SK-MEL-5 (cell line): ENCODE measurements at places on chromosomes 7 and 10. TPM values are rescaled to one million over a fixed set of nuclear protein-coding genes. Genes with fewer than 3 reads are reported as not detected.

DNA sequence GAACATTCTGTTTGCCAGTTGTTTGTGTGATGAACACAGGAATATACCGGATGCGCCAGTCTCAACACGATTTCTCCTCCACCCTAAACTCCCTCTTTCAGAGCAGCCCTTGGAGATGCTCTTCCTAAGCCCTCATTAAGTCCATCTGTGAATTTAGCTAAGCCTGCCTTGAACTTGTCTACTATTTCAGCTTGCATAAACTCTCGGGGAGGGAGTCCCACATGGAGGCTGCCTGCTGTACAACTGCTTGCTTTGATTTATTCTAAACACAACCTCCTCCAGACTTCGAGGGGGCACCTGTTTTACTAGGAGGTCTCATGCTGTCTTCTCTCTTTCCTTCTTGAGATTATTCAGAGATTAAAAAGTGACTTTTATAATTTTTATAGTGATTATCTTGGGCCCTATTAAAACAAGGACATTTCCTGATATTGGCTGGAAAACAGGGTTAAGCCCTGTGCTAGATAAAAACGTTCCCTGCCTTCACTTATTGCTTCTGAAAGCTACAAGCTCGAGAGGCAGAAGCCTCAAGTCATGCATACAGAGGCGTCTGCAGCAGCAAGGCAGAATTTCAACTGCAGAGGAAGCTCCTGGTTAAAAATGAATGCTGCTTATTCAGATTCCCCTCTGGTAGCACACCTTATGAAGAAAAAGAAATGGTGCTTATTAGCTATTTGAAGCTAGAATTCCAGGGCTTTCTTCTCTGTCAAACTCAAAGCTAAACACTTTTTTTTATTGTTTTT is 174.3 kb downstream of the FANK1 start:
- no peak for DNase-seq

- DNase-seq: no peak
These were observed 57.5 kb downstream of the GLRX3 start for GRCh38 chr10:130193493-130194193.

Gene MMP21
- total RNA-seq: not detected in 2 replicates

- DNase-seq: no peak
These were observed 8.2 kb upstream of the MACC1 start for GRCh38 chr7:20225384-20225783.

DNA sequence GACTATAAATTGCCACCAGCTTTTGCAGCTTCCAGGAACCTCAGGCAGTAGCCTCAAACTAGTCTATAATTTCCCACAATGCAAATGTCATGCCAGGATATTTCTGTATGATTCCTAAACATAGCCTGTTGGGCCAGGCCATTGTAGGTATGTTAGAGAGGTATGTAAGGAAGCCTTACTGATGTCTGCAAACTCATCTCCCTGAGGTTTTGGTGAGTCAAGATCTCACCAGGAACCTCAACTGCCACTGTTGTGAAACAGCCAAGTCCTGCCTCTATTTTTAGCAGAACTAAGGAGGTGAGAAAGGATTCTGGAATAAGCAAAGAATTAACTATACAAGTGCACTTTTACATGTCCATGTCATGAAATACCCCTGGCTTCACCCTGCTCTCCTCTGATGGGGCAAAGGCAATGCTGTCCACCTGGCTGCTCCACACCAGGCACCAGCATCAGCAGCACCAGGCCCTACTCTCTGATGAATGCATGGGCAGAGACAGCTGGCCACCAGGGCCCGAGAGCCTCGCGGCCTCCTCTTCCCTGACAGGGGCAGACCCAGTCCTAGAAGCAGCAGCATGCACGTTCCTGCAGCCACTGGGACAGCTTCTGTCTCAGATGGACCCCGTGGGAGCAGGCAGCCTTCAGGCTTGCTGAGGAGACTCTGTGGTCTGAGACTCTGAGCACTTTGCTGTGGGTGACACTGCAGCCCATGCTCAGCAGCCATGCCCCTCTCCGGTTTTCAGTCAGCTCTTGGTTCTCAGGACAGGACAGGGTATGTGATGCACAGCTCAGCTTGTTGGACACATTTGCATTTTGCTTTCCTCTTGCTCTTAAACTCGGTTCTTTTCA is 147.3 kb downstream of the ZMYND11 start:
- no peak for DNase-seq

DNA sequence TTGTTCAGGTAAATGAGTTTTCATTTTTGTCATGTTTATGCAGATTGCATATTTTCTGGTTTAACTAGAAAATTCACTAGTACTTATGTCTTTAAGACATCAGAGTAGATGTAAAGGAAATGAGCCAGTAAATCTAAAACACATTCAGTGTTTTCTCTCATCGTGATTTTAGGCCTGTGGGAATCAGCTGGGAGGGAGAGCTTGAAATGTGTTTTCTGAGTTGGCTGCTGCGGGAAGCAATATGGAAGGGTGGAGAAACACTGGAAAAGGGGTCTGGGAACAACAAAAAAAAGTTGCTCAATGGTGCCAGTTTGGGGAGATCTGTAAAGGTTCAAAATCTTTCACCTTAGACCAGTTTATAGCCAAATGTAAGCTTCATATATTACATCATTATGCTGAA is 284.1 kb downstream of the POU6F2 start:
- no peak for DNase-seq

Gene PSPH
- 357 and 414 TPM in 2 replicates for total RNA-seq

DNA sequence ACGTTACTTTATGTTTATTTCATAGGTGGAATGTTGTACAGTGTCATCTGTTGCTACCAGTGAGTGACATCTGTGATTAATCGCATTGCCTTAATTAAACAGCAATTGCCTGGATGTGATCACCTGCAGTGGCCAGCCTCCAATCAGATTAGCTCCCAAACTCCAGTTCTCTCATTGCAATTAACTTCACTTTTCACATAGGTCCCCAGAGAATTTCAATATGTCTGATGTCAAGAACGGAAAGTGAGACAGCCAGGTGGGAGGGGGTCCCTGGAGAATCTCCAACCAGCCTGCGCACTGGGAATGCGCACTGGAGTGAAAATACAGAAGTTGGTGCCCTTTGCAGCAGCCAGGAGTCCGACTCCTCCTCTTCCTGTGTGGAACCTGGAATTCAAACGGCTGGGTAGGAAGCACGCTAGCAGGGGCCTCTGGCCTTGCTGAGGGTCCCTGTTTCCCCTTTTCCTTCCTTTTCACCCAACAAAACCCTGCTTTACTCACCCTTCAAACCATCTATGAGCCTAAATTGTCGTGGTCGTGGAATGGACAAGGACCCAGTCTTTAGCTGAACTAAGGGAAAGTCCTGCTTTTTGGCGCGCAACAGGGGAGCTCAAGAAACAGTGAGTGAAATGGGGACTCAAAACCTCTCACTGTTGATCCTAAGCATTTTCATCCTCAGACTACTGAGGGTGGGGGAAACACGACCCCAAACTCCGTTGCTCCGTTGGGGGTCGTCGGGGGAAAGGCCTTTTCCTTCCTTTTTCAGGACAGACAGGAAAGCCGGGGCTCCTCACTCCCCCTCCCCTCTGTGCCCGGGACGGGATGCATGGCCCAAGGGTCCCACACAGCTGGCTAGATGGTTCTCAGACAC is 1355.5 kb upstream of the LRRTM3 start:
- peak; percentile 63 for DNase-seq

- no peak for DNase-seq
These were observed 1.5 kb downstream of the MDFIC start for GRCh38 chr7:114923403-114923713.

Gene HOXA10
- total RNA-seq: not detected in 2 replicates

Gene IGFBP3
- 45.4 and 46.4 TPM in 2 replicates for total RNA-seq

DNA sequence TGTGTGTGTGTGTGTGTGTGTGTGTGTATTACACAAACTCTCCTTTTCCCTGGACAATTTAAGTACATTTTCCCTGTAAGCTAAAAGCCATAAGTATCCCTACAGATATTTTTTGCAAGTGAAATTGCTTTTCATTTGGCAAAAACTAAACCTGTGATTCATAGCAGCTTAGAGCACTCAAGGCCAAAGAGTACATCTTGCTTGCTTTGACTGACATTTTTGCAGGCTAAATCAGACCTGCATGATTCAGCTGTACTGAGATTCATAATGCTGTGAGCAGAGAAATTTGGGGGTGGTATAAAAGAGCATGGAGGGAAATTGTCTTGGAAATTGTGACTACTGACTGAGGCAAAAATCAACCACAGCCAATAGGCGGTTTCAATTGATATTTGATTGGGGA is 500.4 kb downstream of the GFRA1 start:
- no peak for DNase-seq

DNA sequence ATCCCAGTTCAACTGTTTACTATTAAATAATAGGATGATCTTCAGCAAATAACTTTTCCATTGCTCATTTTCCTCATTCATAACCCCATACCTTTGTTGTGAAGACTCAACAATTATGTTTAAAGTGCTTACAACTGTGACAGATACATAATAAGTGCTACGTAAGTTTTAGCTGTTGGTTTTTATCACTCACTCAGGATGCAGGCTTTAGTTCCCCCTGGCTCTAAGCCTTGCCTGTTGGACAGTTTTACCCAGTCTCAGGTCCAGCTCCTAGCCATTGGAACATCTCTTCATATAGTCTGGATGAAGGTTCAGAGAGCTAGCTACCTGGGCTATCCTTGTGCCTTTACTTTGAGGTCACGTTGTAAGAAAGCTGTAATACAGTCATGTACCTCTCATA is 353.2 kb downstream of the CRPPA start:
- DNase-seq: no peak

GRCh38 chr7:17347401-17347800 is 48.9 kb downstream of the AHR start:
- no peak for DNase-seq

DNA sequence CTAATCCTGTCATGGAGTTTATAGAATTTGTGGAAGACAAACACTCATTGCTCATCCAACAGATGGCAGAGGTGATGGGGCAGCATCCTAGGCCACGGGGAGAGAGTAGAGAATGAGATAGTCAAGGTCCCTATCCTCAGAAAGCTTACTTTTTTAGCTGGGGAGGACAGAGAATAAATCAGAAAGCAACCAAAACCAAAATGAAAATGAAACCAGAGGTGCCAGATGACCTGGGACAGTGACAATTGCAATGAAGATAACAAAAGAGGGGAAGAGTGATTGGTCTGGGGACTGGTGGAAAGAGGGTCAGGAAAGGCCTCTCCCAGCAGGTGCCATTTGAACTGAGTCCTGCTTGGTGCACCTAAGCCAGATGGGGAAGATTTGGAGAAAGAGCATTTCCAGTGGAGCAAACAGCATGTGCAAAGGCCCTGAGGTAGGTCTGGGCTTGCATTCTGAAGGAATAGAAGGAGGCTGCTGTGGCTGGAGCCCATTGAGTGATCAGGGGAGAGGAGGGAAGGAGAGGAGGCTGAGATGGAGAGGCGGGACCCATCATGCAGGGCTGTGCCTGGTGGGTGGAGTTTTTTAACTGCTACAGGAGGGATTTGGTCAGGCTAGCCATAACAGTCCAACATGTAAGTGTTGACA is 164.1 kb downstream of the RPS24 start:
- DNase-seq: no peak

DNA sequence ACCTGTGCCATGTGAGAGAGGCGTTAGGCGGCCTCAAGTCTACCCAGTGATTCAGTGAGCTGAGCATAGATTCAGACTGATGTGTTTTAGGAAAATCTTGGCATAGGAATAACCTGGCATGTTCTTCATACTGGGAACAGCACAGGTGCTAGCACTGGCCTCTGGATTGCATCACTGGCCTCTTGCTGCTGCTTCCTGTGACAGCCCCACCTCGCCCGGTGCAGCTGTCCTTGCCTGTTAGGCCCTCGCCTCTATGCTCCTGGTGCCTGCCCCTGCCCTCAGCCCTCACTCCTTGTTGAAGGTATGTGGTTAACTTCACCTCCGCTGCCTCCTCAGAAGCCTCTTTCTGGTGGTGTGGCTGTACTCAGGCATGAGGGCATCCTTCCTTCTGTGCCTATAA is 46.2 kb downstream of the BLNK start:
- no peak for DNase-seq

- no peak for DNase-seq
These were observed 279.0 kb downstream of the DNAJB6 start for GRCh38 chr7:157615852-157616251.

Gene ANK3
- 0.40 and 2.0 TPM in 2 replicates for total RNA-seq

DNA sequence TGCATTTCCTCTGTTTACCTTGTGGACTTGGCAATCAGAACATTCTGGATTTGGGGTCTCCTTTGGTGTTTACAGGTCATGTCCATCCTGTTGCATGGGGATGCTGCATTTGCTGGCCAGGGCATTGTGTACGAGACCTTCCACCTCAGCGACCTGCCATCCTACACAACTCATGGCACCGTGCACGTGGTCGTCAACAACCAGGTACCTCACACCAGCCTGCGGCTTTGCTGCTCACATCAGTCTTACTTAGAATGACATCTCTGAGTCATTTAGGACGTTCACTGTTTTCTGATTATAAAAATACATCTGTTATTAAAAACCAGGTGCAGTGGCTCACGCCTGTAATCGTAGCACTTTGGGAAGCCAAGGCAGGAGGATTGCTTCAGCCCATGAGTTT is 67.0 kb upstream of the ZMIZ2 start:
- DNase-seq: no peak

Gene FBXL13
- 3.2 and 3.4 TPM in 2 replicates for total RNA-seq

Gene NME8
- total RNA-seq: 0.05 TPM in 1 of 2 replicates, not detected in the other

Gene IL6
- total RNA-seq: 20.5 and 27.7 TPM in 2 replicates

DNA sequence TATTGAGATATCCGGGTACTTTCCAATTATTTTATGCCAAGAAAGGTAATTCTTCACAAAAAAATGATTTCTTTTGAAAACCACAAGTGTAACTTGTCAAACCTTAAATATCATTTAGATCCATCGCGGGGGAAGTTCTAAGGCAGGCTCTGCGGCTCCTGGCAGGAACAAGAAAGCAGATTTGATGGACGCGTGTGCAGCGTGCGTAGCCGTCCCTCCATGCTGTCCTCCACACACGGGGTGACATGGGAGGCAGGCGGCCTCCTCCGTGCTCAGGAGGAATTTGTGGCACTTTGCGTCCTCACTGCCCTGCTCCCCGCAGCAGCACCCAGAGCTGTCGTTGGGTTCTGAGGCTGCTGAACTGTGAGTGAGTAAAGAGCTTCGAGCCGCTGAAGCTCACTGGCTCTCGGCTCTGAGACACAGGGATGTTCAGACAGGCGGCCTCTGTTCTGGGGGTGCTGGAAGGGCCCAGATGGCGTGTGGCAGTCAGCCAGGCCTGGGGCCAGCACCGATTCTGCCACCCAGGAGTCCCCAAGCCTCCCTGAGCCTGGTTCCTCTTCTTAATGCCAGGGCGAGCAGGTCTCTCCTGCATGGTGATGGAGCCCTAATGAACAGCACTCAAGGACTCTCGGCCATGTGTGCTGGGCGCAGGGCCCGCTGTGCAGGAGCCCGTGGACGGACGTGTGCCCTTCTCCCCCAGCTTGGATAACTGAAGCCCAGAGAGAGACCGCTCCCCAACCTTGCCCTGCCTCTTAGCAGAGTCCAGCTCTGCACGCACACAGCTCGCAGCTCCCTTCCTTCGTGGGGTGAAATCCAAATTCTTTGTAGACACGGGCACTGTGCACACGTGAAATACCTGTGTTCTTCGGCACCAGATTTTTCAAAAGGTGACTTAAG is 185.4 kb upstream of the SHH start:
- DNase-seq: no peak

Gene ACTA2
- total RNA-seq: 2.8 and 2.9 TPM in 2 replicates

Gene LRIT1
- not detected in 2 replicates for total RNA-seq
